ENCODE measurements at places on chromosomes 7 and 10.

DNA sequence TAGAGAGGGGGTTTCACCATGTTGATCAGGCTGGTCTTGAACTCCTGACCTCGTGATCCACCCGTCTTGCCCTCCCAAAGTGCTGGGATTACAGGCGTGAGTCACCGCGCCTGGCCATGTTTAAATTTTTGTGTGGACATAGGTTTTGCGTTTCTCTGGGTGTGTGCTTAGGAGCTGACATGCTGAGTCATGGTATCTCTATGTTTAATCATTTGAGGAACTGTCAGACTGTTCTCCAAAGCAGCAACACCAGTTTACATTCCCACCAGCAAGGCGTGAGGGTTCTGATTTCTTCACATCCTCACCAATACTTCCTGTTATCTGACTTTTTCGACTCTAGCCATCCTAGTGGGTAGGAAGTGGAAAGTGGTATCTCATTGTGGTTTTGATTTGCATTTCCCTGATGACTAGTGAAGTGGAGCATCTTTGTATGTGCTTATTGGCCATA is 153.7 kb downstream of the DNAJB6 start:
- DNase-seq = no peak

- DNase-seq = no peak
Measured at GRCh38 chr7:3207387-3207902, 93.6 kb upstream of the SDK1 start.

- DNase-seq = peak; percentile 42
Measured at GRCh38 chr7:158550886-158551452, 36.7 kb downstream of the PTPRN2 start.

DNA sequence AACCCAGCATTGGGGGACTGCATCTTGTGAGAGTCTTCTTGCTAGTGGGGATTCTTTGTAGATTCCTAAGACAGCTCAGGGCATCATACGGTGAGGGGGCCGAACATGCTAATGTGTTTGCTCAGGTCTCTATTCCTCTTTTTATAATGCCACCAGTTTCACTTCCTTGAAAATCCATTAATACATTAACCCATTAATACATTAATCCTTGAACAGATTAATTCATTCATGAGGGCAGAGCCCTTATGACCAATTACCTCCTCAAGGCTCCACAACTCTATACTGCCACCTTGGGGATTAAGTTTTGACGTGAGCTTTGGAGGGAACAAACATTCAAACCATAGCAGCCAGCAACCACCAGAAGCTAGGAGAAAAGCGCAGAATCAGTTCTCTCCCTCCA is 67.2 kb upstream of the POT1 start:
- DNase-seq = no peak
